ENCODE measurements at places on chromosomes 3 and 15. TPM values are rescaled to one million over a fixed set of nuclear protein-coding genes. Genes with fewer than 3 reads are reported as not detected.
A peak's percentile ranks its signal among the peaks of the same experiment; 100 is the strongest.

The LTF gene
- total RNA-seq = not detected

DNA sequence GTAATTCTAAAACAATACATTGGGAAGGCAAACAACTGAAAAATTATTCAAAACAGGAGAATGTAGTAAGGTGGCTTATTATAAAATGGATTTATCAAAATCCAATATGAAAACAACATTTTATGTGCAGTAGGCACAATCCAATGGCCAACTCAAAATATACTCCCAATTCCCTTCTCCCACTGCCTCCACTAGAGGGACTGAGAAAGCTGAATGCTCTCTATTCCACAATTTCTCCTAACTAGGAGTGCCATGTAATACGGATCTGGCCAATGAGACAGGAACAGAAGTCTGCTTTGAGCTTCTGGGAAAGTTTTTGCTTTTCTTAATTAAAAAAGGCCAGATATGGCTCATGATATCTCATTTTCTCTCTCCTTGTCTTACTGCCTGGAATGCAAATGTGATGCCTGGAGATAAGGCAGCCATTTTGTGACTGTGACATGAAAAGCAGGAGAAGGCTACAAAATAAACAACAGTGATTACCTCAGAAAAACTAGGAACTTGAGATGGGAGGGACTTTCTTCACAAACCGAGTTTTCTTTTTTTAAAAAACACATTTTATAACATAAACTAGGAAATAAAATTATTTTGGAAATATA is 18.8 kb upstream of the VGLL4 start:
- DNase-seq = no peak

- peak; percentile 89 for DNase-seq
These were observed 7.1 kb upstream of the FMN1 start for GRCh38 chr15:33201491-33202231.

DNA sequence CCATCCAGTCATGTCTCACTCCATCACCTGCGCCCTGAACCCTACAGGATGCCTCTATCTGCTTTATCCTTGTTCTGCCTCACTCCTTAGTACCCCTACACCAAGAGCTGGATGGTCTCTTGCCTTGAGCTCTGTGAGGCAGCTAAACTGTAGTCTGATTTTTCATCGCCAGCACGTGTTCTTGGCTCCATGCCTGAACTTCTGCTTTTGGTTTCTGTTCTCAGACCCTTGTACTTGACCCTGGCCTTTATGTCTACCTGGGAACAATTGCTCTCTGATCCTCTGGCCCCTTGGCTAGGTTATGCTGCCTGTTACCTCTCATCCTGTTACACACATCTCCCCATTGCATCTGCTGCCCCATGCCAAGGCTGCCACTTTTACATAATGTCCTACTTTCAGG is 318.0 kb upstream of the LMCD1 start:
- DNase-seq = no peak

- no peak for DNase-seq
These were observed 20.8 kb downstream of the LZTFL1 start for GRCh38 chr3:45821127-45821526.

DNA sequence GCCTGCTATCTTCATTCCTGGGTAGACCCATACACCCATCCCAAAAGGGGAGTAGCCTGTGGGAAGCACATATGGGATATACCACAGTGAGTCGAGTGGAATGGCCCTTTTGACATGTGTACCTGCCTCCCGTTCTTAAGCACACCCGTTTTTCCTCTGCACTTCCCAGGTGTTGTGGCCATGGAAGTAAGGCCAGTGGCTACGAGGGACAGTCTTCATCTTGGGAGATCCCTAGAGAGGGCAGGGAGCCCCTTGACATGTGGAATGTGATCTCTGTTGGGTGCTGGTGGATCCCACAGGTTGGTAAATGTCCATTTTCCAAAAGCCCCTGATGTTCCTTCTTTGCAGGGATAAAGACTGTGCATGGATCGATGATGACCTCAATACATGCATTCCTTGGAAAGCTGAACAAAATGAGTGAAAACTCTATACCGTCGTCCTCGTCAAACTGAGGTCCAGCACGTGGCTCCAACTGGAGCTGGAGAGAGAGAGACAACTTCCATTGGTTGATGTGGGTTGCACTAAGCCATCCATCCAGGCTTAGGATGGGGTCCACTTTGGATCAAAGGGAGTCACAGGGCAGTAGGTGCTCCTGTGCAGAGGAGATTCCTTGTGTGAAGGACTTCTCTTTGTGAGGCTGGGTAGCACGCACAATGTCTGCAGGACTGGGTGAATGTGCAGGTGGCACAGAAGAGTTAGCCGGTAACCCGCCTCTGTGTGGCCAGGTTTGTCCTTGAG is 136.8 kb downstream of the SNRPN start:
- DNase-seq = no peak

GRCh38 chr3:53137835-53138446 is 7.7 kb upstream of the RFT1 start:
- DNase-seq = peak; percentile 64

DNA sequence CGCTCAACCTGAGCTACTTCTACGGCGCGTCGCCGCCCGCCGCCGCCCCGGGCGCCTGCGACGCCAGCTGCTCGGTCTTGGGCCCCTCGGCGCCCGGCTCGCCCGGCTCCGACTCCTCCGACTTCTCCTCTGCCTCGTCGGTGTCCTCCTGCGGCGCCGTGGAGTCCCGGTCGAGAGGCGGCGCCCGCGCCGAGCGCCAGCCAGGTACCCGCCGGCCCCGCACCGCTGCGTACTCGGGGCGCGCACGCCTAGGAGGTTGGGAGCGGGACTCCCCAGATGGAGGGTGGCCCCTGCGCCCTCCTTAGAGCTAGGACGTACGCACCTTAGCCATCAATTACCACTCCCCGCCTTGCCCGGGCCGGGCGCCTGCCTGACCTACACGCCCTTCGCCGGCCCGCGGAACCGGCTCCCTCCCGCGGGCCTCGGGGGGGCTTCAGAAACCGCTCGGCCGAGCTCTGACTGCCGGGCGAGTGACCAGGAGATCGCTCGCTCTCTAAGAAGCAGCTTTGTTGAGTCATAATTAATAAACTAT is 466 bp downstream of the NFKBIZ start:
- DNase-seq = peak; percentile 52

- no peak for DNase-seq
These were observed 52.4 kb downstream of the SETMAR start for GRCh38 chr3:4355401-4356219.

- peak; percentile 60 for DNase-seq
These were observed 382.6 kb upstream of the THBS1 start for GRCh38 chr15:39198044-39199000.

DNA sequence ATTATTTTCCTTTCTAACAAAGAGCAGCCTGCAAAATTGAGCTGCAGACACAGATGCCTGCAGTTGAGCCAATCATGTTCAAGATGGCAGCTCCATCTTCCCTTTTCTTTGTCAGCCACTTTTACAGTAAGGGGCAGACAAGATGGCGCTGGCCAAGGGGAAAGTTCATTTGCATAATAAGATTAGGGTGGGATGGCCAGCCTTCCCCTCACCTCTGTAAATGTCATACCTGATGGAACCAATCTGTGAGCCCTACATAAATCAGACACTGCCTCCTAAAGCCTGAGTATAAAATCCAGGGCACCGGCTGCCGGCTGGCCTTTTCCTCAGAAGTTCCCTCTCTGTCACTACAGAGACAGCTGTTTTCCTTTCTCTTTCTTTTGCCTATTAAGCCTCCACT is 15.8 kb downstream of the PATL2 start:
- DNase-seq = no peak

DNA sequence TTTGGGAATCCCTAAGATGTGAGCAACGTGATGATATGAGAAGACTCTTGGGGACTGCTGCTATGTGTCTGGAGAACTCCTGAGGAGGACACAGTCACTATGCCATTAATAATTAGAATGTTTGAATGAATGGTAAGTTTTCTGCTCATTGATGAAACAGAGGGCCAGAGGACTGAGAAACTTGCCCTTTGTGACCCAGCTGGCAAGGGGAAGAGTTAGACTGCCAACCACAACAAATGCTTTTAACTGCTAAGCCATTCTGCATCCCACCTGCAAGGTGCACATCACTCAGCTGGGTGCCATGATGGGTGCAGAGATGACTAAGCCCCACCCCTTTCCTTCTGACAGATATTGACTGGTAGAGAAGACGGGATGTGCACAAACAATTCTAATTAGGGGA is 249.6 kb downstream of the THRB start:
- no peak for DNase-seq

The TUSC7 gene
- total RNA-seq = not detected

The PRSS50 gene
- 0.50 TPM for total RNA-seq

DNA sequence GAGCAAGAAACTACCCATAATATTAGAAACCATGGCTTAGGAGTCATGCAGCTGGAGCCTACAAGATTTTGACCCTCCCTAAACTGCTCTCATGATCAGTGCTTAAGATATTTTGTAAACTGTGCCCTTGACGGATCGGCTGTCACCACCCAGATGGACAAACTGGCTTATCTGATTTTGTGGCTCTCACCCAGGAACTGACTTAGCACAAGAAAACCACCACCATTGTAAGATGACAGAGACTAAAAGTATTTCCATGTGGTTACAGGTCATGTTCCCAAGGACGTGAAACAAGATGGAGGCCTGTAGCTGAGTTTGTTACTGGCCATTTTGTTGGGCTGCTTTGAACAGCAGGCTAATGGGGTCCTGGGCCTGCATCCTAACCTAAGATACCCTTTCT is 940.9 kb downstream of the OTOL1 start:
- peak; percentile 47 for DNase-seq
